ENCODE measurements at places on chromosomes 2 and 18.

DNA sequence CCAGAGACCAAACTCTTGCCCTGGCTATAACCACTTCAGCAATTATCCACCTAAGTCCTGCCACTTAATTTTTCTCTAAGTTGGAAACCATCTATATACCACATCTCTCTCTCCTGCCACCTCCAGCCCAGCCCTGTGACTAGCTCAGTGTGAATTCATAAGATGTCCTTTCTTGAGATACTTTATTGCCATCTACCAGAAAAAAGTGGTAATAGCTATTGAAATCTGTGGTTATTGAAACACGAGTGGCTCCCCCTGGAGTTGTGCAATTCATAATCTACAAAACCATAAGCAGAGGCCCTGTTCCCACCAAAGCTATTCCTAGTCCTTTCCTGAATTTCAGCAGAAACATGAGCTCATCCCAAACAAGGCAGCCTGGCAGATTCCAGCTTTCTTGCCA, 324.0 kb downstream of the TXNL1 start:
- no peak for DNase-seq

- no peak for DNase-seq
Observed at GRCh38 chr18:6200204-6200774, 214.4 kb downstream of the L3MBTL4 start.

DNA sequence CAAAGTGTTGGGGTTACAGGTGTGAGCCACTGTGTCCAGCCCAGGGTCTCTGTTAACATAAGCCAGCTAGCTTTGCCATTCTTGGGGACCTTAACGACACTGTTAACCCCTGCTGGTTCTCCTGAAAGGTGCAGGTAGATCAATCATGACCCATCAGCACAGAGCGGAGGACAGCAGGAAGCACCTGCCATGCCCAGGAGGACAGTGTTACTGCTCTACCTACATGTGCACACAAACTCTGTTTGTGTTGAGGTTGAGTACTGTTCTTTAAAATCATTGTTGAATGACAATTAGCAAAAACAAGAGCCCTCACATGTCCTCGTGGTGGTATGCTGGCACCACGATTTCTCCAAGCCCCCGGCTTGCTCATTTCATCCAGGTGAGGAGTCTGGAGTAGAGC, 120.9 kb downstream of the FAM210A start:
- no peak for DNase-seq

- no peak for DNase-seq
Observed at GRCh38 chr2:64067326-64067725, 48.1 kb upstream of the VPS54 start.

DNA sequence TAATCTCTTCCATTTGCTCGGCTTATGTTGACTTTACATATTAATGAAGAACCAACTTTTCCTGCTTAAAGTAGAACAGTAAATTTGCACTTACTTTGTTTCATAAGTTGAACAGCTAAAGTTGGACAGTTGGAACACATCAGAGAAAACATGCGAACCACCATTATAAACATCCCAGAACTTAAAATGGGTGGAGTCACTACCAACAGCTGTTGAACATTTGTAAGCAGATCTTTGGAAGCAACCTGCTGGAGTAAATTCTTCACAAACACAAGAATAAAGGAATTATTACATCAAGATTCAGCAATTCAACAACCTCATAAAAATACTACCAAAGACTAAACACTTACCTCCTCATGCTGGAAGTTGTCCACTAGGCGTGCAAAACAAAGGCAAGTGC, 96.4 kb upstream of the DNER start:
- DNase-seq: no peak

- no peak for DNase-seq
Observed at GRCh38 chr18:75658330-75658729, 230.8 kb upstream of the SMIM21 start.

Data from SHP77 treated with DMSO at 0.1 percent for 48 hours (cell line).